ENCODE measurements at places on chromosomes 3 and 15.

DNA sequence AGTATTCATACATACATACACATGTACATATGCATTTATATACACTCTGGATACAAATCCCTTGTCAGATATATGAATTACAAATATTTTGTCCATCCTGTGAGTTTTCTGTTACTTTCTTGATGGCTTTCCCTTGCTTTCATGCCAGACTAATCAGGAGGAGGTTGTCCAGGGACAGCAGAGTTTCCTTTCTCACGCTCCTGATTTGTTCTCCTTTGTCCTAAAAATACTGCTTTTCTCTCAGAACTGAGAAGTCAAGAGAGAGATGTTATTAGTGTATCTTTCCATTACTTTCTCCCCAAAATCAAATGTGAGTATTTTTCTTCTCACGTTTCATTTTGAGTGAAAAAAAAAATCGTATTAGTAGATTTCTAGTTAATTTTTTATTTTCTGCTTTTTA, 12.1 kb upstream of the TCAIM start:
- DNase-seq = no peak

- no peak for DNase-seq
Observed at GRCh38 chr3:42179110-42179725, 86.8 kb downstream of the CCK start.

DNA sequence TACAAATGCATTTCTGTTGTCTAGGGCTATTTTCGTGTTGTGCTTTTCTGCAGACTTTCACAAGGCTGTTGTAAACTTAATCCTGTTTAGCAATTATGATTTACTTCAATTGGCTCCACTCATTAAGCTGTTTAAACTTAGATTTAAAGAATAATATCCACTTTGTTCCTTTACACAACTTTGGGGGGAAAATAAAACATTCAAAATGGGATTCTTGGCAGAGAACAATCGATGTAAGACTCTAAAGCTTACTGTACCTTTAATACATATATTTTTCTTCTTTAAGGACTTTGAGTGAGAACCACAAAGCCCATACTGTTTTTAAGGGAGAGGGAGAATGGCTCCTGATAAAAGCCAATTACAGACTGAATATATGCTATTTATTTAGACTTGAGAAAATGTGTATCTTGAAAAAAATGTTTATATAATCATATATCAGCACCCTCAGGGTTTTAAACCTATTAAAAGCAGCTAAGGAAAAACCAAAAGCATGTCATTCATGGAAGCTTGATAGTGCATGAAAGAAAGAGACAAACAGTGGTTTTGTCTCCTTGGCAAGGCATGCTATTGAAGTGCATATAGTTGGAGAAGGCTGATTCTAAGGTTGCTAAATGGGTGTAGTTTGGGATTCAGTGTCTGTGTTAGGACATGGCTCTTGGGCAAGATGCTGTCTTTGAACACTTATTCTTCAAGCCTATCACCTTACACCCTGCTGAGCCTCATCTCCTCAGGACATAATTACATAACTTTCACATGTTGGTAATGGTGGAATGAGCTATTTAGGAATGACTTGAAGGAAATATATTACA, 293.4 kb upstream of the TBC1D5 start:
- no peak for DNase-seq

DNA sequence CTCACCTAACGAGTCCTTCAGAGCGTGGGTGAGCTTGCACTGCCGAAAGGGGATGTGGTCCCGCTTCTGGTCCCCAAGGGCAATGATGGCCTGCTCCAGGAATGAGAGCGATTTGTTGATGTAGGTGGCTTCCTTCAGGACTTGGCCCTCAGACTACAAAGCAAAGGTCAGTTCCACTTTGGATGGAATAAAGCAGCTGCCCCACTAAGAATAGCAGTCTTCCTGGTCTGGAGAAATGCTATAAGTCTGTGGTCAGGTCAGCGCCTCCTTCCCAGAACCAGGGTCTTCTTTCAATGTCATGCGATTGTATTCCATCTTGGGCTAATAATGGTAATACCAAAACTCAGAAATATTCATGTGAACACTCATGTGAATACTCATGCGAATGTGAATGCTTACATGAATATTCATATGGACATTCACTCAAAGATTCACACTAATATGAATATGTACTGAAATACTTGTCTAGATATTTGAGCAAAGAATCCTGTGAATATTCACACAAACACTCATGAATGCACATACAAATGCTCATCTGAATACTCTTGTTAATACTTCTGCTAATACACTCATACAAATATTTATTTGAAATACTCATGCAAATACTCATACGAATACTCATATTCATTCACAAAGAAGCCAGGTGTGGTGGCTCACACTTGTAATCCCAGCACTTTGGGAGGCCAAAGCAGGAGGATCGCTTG, 16.7 kb downstream of the KIF9 start:
- DNase-seq = no peak

- DNase-seq = no peak
Observed at GRCh38 chr15:62933386-62933785, 109.2 kb upstream of the TPM1 start.

DNA sequence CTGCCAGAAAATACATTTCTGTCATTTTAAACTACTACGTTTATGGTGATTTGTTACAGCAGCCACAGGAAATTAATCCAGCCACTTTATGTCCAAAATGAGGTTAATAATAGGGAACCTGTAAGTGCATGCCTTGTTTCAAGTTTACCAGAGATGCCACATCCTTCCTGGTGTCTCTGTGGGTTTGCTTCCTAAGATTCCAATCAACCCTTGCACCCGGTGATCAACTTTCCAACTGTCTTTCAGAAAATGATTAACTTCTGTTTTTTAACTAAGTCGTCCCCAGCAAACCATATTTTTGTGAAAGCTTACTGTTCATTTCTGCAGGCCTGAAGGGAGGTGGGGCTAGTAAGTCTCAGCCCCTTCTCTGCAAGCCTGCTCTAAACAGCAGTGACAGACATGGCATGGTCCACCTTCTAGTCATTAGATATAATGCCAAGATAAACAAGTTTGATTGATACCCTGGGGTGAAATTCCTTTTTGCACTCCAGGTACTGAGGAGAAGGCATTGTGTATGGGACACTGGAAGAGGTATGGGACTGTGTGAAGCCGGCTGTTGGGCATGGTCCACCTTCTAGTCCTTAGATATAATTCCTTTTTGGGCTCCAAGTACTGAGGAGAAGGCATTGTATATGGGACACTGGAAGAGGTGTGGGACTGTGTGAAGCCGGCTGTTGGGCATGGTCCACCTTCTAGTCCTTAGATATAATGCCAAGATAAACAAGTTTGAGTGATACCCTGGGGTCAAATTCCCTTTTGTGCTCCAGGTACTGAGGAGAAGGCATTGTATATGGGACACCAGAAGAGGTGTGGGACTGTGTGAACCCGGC, 11.1 kb upstream of the TMC3 start:
- DNase-seq = no peak

- DNase-seq = no peak
Observed at GRCh38 chr3:14880447-14881106, 61.8 kb downstream of the FGD5 start.

DNA sequence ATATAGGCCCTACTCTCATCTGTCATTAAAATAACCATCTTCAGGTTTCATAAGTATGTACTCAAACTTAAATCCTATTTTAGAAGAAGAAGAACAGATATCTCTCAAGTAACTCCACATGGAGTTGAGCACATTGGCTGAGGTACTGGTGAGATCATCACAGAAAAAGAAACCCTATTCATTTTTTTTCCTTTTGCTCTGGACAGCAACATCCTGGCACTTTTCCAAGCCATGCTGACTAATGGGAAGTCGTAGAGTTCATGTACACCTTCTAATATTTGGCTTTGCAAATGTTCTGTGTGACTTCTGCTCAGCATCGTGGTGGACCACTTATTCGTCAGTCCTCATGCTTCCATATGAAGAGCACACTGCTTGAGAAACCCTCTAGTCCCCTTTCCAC, 336.0 kb upstream of the KCNH8 start:
- DNase-seq = no peak
